ENCODE measurements at places on chromosomes 5 and 9.
A peak's percentile ranks its signal among the peaks of the same experiment; 100 is the strongest.

DNA sequence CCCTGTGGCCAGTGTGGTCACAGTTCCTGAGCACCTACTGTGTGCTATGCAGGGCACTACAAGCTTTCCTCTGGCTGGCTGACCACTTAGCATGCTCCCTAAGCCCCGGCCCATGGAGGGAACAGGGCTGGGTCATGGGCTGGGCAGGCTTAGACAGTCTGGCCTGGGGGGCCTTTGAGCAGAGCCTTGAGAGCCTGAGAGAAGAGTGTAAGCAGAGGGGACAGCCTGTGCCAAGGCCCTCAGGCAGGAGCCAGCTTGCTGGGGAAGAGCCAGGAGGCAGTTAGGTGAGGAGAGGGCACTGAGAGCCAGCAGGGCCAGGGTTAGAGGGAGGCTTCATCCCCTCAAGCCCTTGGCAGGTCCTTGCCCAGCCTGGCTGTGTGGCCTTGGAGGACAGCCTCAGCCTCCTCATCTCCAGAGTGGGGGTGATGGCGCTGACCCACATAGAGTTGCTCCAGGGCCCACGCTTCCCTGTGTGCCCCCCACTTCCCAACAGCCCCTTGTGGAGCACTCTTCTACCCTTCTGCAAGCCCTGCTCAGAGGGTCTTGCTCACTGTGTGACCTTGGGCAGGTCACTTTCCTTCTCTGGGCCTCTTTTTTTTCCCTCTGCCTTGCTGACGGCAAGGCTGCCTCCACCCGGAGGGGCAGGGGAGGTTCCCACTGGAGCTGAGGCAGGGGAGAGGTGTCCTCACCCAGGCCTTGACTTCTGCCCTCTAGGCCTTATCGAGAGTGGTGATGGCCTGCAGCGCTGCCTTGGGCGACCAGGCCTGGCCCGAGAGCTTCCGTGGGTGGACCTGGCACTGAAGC is 107.1 kb downstream of the PHF2 start:
- no peak for DNase-seq

GRCh38 chr5:172102913-172103626 is 85.0 kb downstream of the STK10 start:
- DNase-seq, result no peak

- DNase-seq, result no peak
Measured at GRCh38 chr5:127886081-127886480, 182.9 kb downstream of the CCDC192 start.

- DNase-seq, result no peak
Measured at GRCh38 chr5:4659851-4660250, 480.3 kb upstream of the ADAMTS16 start.

- no peak for DNase-seq
Measured at GRCh38 chr5:57720656-57721055, 238.0 kb upstream of the ACTBL2 start.

DNA sequence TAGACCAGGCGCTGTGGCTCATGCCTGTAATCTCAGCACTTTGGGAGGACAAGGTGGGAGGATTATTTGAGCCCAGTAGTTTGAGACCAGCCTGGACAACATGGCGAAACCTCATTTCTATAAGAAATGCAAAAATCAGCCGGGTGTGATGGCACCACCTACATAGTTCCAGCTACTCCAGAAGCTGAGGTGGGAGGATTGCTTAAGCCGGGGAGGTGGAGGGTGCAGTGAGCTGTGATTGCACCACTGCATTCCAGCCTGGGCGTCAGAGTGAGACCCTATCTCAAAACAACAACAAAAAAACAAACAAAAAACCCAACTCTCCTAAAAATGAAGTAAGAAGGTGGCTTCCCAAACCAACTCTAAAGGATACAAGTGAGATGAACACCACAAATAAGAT is 23.0 kb downstream of the IARS1 start:
- DNase-seq, result no peak

GRCh38 chr5:88729084-88729828 is 153.7 kb downstream of the MEF2C start:
- peak; percentile 22 for DNase-seq

- no peak for DNase-seq
Measured at GRCh38 chr9:4238522-4238921, 61.3 kb downstream of the GLIS3 start.

DNA sequence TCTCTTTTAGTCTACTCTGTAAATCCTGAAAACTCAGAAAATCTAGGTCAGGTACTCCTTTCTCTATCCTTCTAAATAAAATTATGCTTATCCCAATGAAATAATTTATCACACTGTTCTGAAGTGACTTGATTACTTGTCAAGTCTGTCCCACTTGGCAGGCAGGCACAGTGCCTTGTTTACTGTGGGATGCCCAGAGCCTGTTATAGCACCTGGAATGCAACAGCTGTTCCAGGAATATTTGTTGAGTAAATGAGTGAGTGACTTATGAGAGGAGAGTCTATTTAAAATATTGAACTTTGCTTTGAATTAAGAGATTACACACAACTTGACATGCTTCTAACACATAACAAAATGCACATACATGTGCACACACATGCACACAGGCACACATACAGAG is 130.0 kb downstream of the MPDZ start:
- DNase-seq, result no peak

DNA sequence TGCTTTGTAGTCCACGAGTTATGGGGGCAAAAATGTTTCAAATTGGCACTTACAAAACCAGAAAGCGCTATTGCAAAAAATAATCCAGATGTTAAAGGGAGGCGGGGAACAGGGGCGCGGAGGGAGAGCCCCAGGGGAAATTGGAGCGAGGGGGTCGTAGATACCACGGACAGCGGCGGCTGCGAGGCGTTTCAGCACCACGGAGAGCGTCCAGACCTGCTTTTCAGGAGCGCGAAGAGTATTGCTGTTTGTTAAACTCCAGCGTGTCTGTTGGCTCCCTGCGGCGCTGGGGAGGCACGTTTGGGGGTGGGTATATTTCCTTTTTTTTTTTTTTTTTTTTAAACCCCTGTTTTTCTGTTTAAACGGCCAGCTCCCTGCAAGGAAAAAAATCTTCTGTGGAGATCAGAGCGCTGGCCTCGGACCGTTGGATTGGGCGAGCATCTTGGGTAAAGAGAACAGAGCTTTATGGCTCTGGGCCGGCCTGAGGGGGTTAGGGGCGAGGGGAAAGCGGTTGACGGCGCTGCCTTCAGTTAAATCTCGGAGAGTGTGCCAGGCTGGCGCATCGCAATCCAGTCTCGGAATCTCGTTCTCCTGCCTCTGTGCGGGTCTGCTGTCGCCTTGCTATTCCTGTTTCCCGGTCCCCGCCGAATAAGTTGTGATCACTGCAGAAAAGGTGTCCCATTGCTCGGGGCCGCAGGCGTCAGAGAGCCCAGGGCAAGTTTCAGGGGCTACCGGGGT is at the start of gene GLRA1:
GLRA1 (minus strand) TSS at position 288 of the 738 bp plus-strand sequence. CDS start 302 bp downstream, outside the sequence.
- no peak for DNase-seq

DNA sequence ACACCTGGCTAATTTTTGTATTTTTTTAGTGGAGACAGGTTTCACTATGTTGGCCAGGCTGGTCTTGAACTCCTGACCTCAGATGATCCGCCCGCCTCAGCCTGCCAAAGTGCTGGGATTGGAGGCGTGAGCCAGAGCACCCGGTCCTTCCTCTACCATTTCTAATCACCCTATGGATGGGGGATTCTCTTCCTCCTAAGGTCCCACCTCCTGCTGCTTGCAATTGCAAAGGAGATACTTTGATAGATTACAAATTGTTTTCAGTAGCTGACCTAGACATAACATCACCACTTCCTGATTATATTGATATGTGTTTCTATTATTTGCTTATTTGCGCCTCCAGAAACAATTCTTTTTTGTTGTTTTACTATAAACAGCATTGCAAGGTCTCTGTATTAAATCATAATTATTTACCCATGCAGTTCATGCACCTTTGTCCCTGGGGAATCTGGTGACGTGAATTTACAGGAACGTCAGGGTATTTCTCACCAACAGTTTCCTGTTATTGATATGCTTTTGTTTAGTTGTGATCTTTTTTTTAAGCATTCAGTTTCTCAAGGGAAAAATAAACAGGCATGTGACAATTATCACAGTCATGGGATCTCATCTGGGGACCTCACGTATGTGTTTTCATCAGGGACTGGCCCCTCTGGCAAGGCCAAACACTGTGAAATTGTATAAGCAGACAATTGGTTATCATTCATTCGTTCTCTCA is 43.2 kb downstream of the ESM1 start:
- DNase-seq, result no peak
